ENCODE measurements at places on chromosomes 7 and 10. TPM values are rescaled to one million over a fixed set of nuclear protein-coding genes. Genes with fewer than 3 reads are reported as not detected.

GRCh38 chr7:115097175-115097671 is 175.3 kb downstream of the MDFIC start:
- peak; percentile 84 for DNase-seq

GRCh38 chr10:122240401-122240800 is 30.7 kb upstream of the BTBD16 start:
- DNase-seq = no peak

DNA sequence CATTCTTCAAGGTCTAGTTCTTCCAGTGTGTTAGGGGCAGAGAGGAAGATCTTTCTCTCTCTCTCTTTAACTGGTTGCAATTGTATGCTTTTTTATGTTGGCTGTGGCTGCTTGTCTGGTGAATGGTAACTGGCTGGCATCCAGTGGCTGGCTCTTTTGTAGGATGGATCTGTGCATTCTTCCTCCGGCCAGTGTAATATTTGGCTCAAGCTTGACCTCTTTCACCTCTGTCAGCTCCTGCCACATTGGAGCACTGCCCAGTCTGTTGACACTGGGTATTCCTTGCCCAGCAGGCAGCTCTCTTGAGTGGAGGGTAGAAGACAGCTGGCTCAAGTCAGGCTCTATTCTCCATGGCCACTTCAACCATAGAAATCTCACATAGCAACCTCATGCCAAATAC is 528.3 kb downstream of the PHTF2 start:
- no peak for DNase-seq

- no peak for DNase-seq
Observed at GRCh38 chr10:85603151-85603940, 763.2 kb downstream of the GRID1 start.

DNA sequence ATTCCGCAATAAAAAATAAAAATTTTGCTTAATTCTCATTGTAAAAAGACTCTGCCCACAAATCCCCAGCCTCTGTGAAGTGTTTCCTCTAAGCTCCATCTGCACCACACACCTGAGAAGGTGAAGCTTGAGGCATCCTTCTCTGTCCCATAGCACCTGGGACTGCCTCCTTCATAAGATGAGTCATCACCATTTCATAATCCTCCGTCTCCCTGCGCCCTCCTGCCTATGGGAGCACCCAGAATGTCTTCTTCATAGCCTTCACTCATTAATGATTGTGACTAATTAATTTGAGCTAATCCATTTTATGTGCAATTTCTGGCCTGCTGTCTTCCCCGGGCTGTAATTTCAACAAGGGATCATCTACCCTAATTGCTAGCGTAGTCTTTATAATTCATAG is 90.3 kb downstream of the WDR11 start:
- DNase-seq = peak; percentile 81

Gene SUN3
- 0.51 TPM for total RNA-seq

Gene AGR2
- 163 TPM for total RNA-seq

DNA sequence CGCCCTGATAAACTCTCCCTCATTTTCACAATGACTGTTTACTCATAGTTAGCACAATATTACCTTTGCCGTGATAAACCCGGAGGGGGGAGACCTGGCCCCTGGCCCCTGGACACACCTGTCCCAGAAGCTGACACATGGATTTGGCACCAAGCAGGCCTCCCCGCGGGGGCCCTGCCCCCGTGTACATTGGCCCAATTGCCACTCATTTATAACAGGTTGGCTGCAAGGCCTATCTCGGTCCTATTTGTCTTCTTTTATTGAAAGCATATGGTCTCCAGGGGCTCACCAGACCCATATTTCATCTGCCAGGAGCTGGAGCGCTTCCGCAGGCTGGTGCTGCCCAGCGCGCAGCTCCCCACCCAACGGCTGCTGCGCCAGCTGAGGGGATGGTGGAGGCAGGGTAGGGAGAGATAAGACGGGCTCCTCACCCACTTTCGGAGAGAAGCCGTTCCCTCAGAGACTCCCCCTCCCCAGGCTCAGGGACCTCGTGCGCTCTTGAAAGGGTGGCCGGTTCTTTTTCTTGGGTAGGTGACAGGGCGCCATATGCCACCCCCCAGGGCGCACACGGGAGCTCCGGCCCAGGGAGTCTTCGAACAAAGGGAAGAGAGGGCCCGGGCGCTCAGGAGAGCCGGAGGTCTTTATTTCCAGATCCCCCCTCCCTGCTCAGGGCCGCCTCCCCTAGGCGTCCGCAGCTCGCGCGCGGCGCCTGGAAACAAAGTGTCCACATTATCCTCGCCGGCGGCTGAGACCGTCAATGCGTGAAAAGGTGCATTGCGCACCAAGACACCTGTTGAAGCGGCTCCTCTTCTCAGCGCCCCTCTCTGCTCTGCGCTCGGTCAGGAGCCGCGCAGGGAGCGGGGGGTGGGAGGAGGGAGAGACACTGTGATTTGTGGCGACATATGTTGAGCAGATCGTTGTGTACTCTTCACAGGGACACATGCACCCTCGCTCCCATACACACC is 4.3 kb upstream of the NEUROG3 start:
- DNase-seq = no peak

GRCh38 chr10:84202349-84202748 is 8.0 kb downstream of the CDHR1 start:
- no peak for DNase-seq

DNA sequence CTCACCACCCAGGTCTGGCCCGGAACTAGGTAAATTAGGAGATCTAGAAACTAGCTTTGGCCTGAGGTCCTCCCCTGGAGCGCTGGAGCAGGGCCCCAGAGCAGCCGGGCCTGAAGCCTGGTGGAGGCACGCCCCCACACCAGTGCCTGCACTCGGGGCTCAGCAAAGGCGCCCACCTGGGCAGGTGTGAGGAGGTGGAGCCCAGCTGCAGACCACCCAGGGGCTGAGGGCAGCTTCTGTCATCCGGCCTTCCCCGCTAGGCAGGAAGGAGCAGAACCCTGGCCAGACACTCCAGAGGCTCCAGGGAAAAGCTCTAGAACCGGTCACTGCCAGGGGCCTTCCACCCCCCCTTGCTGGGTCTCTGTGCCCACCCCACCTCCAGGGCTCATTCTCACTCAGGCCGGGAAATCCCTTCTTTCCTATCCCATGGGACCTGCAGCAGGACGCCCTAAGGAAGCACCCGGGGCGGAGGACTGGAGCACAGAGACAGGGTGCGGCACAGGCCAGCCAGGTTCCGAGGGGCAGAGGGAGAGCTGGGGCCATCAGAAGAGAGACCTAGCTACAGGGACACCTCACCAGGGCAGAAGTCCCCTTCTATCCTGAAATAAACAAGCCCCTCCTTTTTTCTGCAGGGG is 161.2 kb downstream of the NRF1 start:
- DNase-seq = no peak

Gene PRLHR
- not detected for total RNA-seq

Gene TRA2A
- total RNA-seq = 21.3 TPM

- no peak for DNase-seq
Observed at GRCh38 chr10:111565542-111565941, 488.7 kb downstream of the ADRA2A start.

- no peak for DNase-seq
Observed at GRCh38 chr10:75612904-75613684, 181.7 kb downstream of the LRMDA start.

- DNase-seq = no peak
Observed at GRCh38 chr7:88115816-88116215, 104.0 kb downstream of the SRI start.

Gene RET
- total RNA-seq = 0.26 TPM

DNA sequence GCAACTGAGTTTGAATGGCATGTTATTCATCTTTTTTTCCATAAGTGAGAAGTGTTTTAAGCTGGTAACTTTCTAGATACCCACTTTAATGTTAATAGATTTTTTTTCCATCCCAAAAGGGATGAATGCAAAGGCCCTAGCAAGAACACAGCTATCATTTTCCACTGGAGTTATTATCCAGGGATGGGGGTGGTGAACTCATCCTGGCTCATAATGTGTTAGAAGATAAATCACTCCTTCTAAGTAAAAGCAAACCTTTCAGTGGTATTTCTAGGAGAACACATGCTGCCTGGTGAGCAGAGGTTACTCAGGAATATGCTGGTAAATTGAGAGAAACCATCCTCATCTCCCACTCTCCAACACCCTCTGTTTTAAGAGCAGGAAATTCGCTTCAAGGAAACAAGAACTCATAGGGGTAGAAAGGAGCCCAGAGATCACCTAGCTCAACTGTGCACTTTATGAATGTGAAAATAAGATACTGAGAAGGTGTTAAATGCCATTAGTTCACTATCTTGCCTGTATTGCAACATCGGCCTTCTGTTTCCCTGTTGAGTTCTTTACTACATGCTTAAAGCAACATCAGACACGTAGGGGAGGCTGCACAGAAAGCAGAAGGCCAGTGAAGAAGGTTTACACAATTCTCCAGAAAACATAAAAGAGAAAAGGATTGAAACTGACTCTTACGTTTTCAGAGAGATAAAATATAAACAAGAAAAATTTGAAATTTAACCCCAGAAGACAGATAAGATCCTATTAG is 264.0 kb upstream of the PRKCQ start:
- no peak for DNase-seq

- DNase-seq = no peak
Observed at GRCh38 chr7:117386110-117386706, 41.1 kb downstream of the ASZ1 start.

Gene TMEM196
- not detected for total RNA-seq

Gene CYP26C1
- under 0.01 TPM for total RNA-seq

GRCh38 chr10:92103376-92104090 is 180.0 kb downstream of the BTAF1 start:
- no peak for DNase-seq

Gene SUV39H2
- total RNA-seq = 6.1 TPM

DNA sequence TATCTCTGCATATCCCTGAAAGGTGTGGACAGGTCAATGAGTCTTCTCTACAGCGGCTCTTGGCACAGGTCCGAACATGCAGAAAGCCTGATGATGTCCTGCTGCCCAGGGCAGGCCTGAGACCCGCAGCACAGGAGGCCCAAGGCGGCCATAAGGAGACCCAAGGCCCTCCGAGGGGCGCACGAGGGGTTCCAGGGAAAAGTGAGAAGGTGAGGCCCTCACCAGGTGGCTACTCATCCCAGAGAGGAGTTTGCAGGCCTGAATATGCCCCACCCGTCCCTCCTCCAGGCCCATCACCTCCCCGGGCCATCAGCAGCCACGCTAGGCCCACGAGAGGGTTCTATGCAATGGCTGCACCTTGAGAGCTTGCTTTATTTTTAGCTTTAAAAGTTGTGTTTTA is 173.4 kb upstream of the RHEB start:
- DNase-seq = no peak

DNA sequence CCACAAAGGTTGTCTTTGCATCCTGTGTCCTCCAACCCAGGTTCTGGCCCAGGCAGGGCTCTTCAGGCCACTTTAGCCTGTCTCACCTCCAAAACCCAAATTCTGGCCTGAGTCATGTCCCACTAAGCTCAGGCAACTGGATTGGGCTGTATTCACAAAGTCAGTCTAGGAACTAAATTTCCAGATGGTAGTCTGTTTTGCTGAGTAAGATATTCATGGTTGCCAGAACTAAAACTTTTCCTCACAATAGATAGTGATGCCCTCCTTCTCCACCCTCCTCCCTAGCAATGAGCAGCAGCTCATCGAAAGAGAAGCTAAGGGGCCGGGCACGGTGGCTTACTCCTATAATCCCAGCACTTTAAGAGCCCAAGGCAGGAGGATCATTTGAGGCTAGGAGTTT is 2.9 kb upstream of the ZNF713 start:
- no peak for DNase-seq

DNA sequence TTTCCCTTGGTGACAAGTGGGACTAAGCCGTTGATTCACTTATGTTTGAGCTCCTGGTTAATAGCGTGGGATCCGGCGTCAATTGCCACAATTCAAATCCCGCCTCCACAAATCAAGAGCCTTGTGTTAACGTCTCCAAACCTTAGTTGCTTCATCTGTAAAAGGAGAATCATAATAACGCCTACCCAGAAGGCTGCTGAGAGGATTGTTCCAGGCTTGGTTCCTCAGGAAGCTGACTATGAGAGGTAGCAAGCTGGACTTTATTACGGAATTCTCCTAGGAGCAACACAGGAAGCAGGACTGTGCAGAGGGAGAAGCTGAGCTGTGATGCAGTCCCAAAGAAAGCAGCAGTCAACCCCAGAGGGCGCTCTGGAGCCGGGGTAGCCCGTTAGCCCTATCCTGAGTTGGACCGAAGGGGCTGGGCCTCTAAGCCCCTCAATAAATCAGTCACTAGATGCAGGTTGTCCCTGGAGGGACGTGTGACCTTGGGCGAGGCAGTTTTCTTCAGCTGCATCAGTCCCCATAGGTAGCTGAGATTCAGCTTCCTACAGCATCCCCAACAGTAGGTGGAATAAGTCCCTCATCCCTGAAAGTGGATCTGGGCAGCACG is 6.9 kb upstream of the BAG3 start:
- DNase-seq = no peak

DNA sequence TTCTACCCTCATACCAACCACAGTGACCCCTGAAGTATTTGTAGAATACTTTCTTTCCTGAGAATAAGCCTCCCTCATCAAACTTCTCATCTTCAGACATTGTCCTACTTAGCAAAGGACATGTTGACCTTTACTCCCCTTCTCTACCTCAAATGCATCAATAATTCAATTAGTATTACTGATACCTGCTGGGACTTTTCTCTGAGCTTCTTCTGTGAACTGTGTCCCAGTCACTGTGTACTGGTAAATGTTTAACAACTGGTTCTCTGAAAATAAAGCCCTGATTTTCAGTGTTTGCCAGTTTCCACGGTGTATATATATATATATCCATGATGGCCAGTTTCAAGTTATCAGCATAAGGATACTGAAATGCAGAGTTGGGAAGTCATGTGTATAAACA is 12.2 kb downstream of the PANK1 start:
- no peak for DNase-seq

- DNase-seq = no peak
Observed at GRCh38 chr7:159042581-159043101, 102.0 kb downstream of the VIPR2 start.

Gene CSTF2T
- 11.3 TPM for total RNA-seq

- DNase-seq = no peak
Observed at GRCh38 chr10:70684374-70684773, 12.1 kb downstream of the ADAMTS14 start.

Gene CYP3A4
- total RNA-seq = not detected

GRCh38 chr10:88455831-88456230 is 127.3 kb downstream of the RNLS start:
- no peak for DNase-seq

Gene NODAL
- not detected for total RNA-seq

Gene OR6B1
- not detected for total RNA-seq

Gene CNTNAP2
- 0.26 TPM for total RNA-seq

DNA sequence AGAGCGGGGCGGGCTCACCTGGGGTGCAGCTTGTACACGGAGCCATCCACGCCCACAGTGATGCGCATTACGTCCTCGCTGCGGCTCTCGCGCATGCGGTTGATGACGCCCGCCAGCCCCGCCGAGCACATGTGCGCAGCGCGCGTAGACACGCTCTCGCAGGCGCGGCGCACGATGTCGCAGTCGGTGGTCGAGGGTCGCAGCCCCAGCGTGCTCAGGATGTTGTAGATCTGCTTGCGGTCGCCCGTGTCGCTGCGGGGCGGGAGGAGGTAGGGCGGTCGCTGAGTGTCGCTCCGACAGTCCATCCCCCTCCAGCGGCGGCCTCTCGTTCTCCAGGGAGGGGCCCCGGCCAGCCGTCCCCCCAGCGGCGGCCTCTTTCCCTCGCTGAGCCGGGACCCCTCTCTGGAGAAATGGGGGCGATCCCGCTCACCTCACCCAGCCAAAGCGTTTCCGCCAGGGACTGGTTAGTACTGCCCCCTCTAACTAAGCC is 4.4 kb upstream of the MYL7 start:
- DNase-seq = peak; percentile 8
